ENCODE measurements at places on chromosomes 5 and 9.

DNA sequence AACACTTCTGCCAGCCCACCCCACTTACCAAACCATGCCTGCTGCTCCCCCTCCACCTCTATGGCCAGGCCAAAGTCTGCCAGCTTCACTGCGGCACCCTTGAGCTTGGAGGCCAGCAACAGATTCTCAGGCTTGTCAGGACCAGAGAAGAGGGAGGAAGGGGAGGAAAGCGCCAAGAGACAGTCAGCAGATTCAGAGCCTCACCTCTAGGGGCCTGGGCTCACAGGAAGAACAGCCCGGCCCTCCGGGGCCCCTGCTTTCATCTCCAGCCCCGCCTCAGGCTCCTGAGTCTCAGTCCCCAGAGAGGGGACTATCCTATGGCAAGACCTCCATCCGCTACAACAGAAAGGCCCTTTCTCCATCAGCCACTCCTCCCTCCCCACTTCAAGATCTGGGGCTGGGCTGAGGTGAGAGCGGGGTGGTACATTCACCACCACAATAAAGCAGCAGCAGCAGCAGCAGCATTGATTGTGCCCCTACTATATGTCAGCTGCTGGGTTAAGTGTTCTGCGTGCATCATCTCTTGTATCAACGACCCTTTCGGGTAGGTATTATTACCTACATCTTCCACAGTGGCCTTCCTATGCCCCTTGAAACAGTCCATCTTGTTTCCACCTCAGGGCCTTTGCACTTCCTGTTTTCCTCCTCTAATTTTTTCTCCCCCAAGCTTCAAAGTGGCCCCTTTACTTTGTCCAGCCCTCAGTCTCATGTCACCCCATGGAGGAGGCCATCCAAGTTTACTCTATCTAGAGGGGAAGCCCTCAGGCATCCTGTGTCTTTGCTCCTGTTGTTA, 36.0 kb downstream of the CAMK2A start:
- DNase-seq = no peak

DNA sequence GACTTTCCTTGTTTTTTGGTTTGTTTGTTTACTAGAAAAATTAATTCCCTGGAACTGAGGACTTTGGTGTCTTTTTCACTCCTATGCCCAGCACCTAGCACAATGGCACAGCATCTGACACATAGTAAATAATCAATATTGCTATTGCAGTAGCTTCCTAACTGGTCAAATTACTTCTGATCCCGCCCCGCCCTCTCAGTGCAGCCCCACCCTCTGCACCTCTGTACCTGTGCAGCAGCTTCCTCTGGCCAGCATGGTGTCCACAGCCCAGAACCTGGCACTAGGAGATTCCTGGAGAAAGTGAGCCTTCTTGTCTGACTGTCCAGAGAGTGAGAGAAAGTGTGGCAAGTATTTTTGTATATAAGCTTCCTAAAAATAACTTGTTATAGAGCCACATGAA, 343.2 kb downstream of the ZNF608 start:
- no peak for DNase-seq

- no peak for DNase-seq
These were observed 52.4 kb downstream of the CD180 start for GRCh38 chr5:67144183-67144639.

GRCh38 chr5:40873286-40873880, 32.2 kb downstream of the CARD6 start:
- no peak for DNase-seq

- DNase-seq = no peak
These were observed 8.7 kb downstream of the ASTN2 start for GRCh38 chr9:117405950-117406705.

DNA sequence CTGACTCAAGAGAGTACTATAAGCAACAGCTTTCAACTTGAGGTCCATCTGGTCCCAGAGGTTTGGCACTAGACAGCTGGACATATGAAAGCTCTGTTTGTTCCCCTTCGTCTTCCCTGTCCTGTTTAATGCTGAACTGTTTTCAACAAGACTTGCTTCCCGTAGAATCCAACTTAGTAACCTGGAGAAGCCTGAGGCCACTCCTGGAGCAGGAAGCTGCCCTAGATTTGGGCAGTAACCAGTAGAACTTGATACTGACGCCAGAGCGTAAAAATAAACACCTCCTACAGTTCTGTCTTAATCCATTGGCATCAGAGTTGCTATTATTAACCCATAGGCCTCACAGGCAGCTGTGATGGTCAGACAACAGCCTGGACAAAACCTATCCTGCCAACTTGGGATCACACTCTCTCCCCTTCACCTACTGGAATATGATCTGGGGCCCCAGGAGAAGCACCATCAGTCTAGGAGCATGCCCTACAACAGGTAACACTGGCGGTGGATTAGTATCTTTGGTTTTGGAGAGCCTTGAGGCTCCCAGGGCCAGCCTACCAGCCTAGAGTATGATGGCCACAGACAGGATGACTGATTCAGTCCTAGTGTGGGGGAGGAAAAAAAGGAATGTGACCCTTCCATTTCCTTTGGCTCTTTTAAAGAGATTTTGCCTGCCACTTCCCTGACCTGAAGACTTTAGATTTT, 29.2 kb downstream of the RUSC2 start:
- DNase-seq = no peak

GRCh38 chr5:76720988-76721569, 5.2 kb downstream of the F2R start:
- DNase-seq = no peak

GRCh38 chr9:137969008-137969407, 91.4 kb downstream of the CACNA1B start:
- DNase-seq = no peak

- DNase-seq = no peak
These were observed 13.5 kb upstream of the WDR38 start for GRCh38 chr9:124839612-124840299.

DNA sequence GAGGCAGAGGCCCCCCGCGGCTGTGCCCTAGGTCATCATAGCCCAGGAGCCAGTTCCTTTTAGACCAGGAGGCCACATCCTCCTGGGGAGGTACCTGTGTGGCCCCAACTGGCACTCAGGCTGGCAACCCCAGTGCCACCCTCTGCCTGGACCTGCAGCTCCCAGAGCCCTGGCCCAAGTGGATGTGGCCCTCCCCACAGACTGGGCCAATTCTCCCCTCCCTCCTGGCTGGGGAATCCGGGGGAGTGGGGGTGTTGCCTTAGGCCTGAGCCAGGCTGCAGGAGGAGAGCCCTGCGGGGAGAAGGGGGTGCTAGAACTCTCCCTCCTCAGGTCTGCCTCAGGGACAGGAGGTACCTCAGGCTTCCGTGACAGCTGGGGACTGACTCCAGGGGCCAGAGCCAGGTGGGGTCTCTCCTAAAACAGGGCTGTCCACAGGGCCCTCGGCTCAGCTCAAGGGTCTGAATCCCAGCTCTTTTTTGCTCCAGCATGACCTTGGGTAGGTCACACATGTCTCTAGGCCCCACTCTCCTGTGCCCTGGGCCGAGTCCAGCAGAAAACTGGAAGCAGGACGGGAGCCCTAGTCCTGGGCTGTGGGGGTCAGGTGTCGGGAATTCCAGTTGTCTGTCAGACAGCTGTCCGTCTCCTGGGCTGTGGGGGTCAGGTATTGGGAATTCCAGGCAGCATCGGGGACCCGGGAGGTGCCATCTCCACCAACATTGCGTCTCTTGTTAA, 9.6 kb downstream of the DNLZ start:
- no peak for DNase-seq

DNA sequence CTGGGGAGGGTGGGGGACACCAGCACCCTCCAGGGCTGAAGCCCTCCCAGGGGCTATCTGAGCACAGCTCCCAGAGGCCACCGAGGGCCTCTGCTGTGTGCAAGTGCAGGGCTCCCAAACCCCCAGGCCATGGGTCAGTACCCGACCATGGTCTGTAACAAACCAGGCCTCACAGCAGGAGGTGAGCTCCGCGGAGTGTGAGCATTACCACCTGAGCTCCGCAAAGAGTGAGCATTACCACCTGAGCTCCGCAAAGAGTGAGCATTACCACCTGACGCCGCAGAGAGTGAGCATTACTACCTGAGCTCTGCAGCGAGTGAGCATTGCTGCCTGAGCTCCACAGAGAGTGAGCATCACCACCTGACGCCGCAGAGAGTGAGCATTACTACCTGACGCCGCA, 152.9 kb upstream of the IRX2 start:
- no peak for DNase-seq

GRCh38 chr5:6255956-6256355, 122.4 kb downstream of the MED10 start:
- no peak for DNase-seq

GRCh38 chr9:29289365-29289764, 1716.1 kb upstream of the C9orf72 start:
- no peak for DNase-seq

GRCh38 chr5:170444969-170445505, 55.9 kb upstream of the KCNMB1 start:
- DNase-seq = no peak

DNA sequence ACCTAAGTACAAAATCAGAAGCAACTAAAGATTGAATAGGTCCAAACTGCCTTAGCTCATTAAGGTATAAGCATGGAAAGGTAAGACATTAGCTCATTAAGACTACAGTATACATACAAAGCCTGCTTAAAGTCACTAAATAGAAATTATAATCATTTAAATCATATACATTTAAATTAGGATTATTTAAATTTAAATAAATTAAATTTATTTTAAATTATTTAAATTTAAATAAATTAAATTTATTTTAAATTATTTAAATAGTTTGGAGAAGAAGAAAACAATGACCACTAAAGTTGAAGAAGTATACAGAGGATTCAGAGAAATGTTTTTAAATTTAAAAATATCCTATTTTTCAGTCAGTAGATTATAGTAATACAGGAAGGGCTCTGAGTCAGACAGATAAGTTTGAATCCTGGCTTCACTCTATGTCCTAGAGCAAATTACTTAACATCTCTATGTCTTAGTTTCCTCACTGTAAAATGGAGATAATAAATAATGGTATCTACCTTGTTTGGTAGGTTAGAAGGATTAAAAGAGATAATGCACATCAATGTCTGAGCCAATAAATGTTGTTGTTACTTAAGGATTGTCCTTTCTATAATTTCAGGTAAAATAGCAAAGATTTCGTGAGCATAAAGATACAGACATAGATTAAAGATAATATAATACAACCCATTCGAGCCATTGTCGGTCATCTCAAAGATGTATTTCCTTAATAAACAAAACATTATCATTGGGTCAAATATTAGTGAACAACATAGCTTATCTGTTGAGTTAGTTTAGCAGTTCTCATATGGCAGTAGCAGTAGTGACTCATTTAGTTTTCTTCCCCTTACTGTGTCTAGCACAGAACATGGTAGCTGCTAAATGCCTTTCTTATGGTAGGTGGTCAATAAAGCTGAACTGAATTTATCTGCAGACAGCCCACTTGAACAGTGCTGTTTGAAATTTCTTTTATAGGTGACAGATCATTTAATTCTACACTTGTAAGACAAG, 100.6 kb downstream of the KIAA0825 start:
- DNase-seq = no peak

GRCh38 chr5:644509-644908, 32.4 kb downstream of the CEP72 start:
- no peak for DNase-seq

DNA sequence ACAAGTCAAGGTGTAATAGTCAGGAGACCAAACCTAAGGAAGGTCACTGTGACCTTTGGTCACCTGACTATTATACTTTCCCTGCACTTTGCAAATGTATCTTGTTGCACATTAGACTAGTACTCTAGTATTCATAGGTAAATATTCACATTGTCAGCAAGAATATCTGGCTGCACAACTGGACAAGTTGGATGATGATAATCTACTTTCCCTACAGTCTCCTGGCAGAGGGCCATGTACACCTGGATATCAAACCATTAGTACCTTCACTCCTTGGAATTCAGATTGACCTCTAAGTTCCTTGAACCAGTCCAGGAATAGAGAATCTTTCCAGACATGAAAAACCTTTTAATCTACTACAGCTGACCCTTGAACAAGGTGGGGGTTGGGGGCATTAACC, 344.8 kb downstream of the DEPDC1B start:
- DNase-seq = no peak

DNA sequence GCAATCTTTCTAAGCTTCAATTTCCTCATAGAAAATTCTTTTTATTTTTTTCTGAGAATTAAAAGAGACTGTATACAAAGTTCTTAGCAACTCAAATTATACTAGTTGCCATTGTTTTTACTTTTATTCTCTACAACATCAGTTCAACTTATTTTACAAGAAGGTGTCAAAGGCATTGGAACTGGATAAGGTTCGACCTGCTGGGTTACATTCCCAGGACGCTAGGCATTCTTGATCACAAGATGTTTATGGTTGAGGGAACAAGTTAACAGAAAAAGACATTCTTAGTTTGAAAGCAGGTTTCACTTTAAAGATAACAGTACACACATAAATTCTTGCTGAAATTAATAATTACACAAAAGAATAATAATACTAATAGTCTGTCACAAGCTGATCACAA, 163.5 kb upstream of the SNX2 start:
- DNase-seq = no peak

GRCh38 chr5:9251379-9251980, 294.4 kb downstream of the SEMA5A start:
- DNase-seq = no peak

GRCh38 chr9:109101810-109102209, 17.9 kb downstream of the TMEM245 start:
- no peak for DNase-seq

DNA sequence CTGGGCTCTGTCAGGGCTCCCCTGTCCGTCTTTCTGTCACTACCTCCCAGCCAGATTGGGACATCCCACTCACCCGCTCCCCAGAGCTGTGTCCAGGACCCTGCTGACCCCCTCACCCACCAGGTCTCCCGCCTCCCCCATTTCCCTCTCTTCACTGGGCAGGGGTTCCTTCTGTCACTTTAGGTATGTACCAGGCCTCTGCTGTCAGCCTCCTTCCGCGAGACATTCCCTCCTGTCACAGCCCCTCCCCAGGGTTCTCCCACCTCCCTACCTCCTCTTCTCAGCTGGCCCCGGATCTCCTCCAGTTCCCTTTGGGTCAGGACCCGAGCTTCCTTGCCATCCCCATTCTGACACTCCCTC, 488 bp downstream of the POLR1E start:
- no peak for DNase-seq

GRCh38 chr9:124855566-124855943, 2.3 kb downstream of the WDR38 start:
- no peak for DNase-seq

DNA sequence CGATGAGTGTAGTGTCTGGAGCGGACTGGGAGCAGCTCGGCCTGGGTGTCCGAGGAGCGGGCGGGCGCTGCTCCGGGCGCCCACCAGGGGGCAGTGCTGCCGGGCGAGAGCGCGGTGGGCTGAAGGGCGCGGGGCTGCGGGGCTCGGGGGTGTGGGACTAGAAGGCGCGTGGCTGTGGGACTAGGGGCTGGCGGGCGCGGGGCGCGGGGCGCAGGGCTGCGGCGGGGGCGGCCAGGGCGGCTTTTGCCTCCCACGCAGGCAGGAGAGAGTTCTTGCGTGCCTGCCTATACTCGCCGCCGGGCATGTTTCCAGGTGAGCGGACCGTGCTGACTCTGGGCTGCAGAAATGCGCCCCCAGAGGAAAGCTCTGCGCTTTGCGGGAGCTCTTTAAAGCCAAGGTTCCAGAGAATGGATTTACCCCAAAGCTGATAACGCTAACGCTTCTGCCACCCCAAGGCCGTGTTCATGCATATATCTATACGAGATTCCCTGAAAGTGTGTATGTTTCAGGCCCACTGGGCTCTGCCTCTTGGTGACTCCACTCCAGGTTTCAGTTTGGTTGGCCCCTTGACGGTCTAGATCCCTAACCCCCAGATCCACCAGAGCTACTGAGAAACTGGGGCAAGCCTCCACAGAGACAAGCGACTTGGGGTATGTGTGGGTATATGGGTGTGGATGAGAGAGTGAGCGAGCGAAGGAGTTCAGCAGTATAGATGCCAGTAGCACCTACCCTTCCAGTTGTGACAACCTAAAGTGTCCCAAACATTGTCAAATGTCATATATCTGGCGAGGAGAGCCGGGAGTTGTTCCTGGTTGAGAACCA, 56.2 kb downstream of the ACER2 start:
- peak; percentile 91 for DNase-seq
